ENCODE measurements at places on chromosomes 6 and 20.

DNA sequence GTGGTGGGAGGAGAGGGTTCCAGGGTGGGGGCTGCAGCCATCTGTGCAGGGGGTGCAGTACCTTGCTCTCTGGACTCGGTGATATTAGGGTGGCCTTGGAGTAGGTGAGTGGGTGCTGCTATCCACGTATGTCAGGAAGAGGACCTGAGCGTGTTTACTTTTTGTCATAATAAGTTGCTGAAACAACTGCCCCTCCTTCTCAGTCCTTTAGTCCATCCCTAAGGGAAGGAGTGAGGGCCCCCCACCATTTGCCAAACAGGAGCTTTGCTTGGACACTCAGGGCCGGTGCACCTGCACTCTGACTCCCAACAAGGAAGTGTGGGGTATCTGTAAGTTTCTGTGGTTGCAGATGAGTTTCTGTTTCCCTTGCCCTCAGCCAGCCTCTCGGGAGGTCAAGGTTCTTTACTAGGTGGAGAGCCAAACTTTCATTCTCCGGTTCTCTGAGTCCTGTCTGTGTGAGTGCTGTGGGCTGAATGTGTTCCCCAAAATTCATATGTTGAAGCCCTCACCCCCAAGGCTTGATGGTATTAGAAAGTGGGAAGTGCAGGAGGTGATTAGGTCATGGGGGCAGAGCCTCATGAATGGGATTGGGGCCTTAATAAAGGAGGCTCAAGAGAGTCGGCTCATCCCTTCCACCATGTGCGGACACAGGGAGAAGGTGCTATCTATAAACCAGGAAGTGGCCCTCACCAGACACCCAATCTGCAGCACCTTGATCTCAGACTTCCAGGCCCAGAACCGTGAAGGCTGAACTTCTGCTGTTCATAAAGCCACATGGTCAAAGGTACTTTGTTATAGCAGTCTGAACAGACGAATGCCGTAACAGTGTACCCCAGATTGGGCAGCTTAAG lies 19.6 kb upstream of the CCR6 start:
- DNase-seq, result no peak

DNA sequence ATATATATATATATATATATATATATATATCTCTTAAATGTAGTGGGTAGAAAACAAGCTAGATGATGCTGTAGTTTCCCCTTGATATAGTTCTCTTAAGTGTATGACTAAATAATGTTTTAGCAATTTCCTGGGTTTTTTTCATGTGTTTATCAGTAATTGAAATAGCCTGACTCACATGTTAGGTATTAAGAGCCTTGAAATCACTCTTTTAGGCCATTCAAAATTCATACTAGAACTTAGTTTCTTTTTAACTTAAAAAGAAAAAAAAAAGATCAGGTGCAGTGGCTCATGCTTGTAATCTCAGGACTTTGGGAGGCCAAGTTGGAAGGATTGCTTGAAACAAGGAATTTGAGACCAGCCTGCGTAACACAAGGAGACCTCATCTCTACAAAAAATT lies 44.1 kb downstream of the NKX2-4 start:
- DNase-seq, result no peak

- no peak for DNase-seq
These were observed 86.7 kb upstream of the EMILIN3 start for GRCh38 chr20:41453010-41453950.

GRCh38 chr6:113859349-113860180 lies 2.4 kb downstream of the MARCKS start:
- no peak for DNase-seq

DNA sequence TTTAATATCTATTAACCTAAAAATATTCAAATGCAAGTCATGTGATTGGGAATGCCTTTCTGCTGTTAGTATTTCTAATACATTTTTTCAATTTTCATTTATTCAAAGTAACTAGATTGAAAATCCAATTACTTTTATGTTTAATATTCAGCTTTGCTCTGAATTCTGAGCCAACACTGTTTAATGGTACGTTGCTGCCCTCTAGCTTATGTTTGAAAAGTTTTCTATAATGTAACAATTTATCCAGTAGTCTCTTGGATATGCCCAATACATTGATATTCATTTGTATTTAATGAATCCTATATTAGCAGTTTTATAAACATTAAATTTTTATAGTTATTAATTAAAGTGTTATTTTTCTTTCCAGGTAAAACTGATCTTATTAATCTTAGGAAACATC lies 47.4 kb downstream of the LGSN start:
- DNase-seq, result no peak
